ENCODE measurements at places on chromosomes 7 and 10.
A peak's percentile ranks its signal among the peaks of the same experiment; 100 is the strongest.

DNA sequence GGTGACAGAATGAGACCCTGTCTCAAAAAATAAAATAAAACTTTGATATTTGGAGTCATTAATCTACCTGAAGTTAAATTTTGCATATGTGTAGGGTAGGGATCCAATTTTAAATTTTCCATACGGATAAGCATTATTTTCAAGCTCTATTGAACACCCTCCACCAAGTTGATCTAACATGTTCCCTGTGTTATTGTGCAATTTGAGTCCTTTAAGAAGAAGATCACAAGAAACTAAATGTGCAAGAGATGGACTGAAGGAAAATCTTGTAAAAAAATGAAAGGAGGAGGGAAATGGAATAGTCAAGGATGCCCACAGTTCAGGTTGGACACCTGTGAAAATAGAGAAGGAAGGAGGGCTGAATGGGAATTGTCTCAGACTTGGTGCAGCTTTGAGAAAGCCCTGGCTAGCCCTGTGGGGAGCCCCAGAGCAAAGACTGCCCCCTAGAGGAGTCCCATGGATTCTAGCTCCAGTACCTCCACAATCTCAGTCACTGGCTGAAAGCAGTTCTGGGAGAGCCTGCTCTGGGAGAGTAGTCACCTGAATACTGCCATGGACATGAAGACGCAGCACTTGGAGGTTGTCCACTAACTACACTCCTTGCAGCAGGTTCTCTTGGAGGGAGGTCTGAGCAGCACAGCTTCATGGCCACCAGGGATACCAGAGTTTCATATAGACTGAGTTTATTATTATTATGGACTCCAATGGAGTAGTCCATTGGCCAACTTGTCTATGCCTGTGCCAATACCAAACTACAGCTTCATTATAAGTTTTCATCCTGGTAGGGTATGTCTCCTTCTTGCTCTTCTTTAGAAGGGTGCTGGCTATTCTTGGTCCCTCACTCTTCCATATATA lies 5.7 kb upstream of the TIAL1 start:
- DNase-seq = no peak

DNA sequence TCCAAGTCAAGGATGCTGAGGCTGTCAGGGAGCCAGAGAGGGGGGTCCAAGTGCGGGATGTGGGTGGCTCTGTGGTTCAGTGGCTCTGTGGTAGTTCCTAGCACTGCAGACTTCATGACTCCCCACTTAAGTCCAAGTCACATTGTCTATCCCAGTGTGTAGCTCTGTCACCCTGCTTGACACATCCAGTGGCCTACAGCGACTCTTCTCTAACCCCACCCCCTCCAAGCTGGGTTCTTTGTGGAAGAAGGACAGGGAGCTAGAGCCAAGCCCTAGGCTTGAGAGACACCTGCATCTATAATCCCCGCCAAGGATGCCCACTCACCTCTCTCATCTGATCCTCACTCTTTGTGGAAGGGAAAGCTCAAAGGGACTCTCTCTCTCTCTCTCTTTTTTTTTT lies 57.6 kb downstream of the ADCYAP1R1 start:
- no peak for DNase-seq

DNA sequence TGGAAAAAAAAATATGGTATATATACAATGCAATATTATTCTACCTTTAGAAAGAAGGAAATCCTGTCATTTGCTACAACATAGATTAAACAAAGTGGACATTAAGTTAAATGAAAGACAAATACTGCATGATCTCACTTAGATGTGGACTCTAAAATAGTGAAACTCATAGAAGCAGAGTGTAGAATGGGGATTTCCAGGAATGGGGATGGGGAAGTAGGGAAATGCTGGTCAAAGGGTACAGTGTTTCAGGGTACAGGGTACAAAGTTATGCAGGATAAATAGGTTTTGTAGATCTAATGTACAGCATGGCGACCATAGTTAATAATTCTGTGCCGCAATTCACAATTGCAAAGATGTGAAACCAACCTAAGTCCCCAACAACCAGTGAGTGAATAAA lies 385.5 kb downstream of the SFMBT2 start:
- DNase-seq = no peak

- no peak for DNase-seq
Measured at GRCh38 chr10:113002449-113002777, 52.4 kb downstream of the TCF7L2 start.

DNA sequence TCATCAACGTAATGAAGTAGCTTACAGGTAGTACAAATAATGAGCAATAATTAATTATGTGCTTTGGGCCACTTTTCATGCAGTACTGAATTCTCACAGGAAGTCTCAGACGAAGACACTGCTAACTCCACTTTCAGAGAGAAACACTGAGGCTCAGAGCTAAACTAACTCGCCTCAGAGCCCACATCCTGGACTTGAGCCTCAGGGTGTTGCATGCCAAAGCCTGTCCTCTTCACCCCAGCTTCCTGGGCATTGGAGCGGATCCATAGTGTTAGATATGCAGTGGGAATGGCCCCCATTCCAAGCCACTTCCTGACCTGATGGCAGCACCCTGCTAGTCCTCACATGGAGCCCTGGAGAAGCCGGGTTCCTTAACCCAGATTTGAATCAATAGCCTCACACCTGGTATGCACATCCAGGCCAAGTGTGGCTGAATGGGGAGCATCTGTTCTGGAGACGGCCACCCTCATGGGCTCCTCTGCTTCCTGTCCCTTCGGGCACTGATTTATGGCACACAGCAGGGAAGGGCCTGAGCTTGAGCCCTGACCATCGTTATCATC lies 265.1 kb upstream of the ZNF32 start:
- no peak for DNase-seq

DNA sequence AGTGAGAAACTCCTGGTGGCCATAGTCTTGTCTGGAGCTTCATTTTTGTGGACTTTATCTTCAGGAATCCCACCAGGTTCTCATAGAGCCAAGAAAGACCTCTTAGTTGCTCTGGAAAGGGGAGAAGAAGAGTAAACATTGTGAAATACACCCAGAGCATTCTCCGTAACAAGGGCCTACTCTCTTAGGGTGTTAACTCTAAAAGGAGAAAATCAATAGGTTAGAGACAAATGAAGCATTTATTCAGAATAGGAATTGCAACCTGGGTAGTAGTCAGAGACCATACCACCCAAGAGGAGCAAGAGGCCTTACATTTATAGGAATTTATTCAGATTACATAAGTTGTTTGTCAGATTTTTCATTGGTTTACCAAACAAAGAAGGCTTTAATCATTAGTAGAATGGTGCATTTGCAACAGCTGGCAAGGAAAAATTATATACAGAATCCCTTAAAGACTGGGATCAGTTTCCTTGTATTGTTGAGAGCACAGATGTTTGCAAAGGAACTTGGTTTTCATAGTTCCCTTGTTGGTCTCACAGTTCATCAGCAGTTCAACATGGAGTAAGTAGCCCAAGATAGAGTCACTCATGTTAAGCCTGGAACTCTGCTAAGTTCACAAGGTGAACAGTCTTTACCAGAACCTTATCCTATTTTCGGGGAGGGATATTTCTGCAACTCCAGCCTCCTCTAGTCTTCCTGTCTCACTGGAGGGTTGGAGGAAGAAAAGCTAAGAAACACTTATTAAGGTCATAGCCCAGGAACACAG lies 53.2 kb upstream of the TMEM140 start:
- DNase-seq = no peak

- DNase-seq = peak; percentile 28
Measured at GRCh38 chr10:106566873-106567272, 597.6 kb downstream of the SORCS1 start.

DNA sequence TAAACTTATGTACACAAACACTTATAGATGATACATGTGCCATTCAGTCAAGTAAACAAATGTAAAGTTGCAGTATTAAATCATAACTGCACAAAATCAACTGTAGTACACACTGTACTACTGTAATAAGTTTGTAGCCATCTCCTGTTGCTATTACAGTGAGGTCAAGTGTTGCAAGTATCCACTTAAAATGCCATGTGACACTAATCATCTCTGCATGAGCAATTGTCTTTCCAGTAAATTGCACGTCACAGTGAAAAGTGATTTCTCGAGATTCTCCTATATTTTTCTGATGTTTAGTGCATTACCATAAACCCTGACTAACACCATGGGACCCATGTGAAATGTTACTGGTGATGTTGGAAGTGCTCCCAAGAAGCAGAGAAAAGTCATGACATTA lies 293.3 kb upstream of the SP4 start:
- DNase-seq = no peak

GRCh38 chr10:103855852-103856796 lies 748 bp upstream of the SH3PXD2A start:
- no peak for DNase-seq

DNA sequence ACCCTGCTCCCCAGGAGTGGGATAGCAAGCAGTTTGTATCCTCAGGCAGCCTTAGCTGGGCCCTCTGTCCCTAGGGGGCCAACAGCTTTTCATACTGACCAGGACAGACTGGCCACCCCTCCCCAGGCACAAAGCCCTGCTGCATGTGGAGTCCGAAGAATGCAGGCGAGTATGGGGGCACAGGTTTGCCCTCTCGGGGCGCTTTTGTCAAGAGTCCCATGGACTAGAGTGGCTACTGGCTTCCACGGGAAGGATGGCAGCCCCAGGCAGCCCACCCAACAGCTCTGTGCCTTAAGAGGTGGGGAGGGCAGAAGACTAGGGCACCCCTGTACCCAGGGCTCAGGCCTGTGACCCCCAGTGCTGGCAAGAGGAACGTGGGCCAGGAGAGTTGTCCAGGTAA lies 10.7 kb downstream of the CXCL12 start:
- DNase-seq = no peak

GRCh38 chr7:101235050-101235449 lies 2.6 kb downstream of the CLDN15 start:
- DNase-seq = no peak

GRCh38 chr7:36283711-36284130 lies 105.9 kb upstream of the ANLN start:
- DNase-seq = no peak

DNA sequence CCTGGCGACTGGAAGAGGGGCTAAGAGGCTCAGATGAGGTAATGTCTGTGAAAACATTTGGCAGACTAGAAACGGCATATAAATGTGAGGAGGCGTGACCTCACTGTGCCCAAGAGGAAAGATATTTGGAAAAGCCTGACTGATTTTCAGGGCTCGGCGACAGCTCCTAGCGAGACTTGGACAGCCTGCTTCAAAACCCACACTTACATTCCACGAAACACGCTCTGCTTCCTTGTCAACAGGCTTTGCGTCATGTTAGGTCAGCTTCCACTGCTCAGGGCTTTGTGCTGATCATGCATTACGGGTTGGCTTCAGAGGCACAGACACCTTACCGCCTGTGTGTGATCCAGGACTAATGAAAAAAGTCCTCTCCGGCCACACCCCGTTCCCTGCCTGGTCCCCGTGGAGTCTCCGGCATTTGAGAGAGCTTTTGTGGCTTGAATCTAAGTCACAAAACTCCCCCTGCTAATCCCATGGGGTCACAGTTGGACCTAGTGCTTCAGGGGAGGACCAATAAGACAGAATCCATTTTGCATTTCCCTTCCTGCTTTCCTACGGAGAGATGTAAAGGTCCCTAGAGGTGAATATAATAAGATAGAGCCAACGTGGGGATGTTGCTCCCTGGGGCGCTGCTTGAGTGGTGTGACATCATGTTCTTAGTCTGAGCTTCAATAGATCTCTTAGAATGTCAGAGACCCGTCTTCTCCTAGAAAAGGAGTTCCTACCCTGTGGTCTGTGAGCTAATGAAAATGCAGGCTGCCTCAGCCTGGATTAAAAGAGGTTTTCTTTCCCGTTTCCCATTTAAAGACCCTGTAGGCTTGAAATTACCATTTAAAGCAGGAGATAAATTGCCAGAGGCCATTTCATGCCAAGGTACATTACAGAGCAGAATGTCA lies 25.5 kb downstream of the FGFBP3 start:
- DNase-seq = no peak

DNA sequence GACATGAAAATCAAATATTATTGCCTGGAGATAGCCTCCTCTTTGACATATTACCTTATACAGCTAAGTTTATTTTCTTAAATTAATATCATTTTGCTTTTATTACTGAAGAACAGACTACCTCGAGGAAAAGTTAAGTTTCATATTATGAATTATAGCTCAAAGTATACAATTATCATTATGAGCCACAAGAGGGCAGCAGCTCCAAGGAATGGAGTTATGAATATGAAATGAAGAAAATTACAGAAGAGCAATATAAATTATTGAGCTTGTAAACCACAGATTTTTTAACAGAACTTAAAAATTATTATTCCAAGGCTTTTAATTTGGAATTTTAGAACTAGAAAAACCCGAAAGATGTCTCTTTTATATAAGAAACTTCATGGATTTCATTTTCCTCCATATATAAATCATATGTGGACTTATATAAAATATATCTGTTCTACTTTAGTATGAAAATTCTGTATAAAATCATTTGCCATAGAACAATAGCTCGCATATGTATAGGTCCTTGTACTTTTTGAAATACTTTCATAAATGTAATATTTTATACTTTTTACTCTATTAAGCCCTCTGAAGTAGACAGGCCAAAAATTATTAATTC lies 40.1 kb downstream of the IQUB start:
- no peak for DNase-seq

GRCh38 chr7:45001826-45002225 lies 1.8 kb downstream of the CCM2 start:
- no peak for DNase-seq

GRCh38 chr10:74929197-74929596 lies 102.8 kb downstream of the KAT6B start:
- DNase-seq = no peak

GRCh38 chr7:5283421-5284303 lies 919 bp downstream of the SLC29A4 start:
- no peak for DNase-seq

- DNase-seq = no peak
Measured at GRCh38 chr10:46310143-46310514, 23.3 kb downstream of the ANTXRL start.

DNA sequence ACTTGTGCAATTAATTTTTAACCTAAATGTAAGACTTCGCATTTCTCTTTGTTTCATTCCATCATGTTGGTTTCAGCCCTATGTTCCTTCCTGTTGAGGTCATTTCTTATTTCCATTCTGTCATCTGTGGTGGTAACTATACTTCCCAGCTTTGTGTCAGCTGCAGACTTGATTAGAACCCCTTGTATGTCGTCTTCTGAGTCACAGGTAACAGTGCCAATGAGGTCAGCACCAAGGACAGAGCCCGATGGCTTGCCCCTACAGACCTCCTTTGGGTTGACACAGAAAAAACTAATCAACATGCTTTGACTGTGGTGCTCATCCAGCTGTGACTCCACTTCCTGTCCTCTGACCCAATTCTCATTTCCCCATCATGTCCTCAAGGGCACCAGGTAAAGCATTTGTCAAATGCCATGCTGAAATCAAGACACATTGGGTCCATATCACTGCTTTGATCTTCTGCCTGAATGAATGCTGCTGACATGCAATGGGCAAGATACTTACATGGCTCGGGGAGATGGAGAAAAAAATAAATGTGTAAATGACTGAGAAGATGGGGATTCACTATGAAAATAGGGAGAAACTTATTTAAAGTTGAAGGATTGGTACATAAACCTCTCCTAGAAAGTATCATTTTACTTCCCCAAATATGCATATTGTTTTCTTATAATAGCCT lies 25.6 kb upstream of the CRTAC1 start:
- DNase-seq = no peak

DNA sequence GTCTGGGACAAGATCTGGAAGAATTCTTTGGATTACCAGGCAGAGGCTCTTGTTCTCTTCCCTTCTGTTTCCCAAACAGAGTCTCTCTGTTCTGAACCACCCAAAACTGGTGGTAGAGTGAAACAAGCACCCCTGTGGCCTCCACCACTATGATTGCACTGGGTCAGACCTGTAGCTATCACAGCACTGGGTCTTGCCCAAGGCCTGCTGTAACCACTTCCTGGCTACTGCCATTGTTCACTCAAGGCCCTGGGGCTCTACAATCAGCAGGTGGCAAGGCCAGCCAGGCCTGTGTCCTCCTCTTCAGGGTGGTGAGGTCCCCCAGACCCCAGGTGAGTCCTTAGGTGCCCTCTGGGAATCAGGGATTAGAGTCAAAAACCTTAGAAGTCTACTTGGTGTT lies 4.1 kb upstream of the LRRC17 start:
- no peak for DNase-seq
